Naive thymus-derived CD4-positive, alpha-beta T cell (primary cell): ENCODE measurements at places on chromosomes 11 and 22.

- no peak for DNase-seq
Measured at GRCh38 chr22:16824716-16825687, at the start of gene XKR3. Gene XKR3 (minus strand): TSS chr22:16825411. CDS start chr22:16808073, 17,338 bp downstream.

DNA sequence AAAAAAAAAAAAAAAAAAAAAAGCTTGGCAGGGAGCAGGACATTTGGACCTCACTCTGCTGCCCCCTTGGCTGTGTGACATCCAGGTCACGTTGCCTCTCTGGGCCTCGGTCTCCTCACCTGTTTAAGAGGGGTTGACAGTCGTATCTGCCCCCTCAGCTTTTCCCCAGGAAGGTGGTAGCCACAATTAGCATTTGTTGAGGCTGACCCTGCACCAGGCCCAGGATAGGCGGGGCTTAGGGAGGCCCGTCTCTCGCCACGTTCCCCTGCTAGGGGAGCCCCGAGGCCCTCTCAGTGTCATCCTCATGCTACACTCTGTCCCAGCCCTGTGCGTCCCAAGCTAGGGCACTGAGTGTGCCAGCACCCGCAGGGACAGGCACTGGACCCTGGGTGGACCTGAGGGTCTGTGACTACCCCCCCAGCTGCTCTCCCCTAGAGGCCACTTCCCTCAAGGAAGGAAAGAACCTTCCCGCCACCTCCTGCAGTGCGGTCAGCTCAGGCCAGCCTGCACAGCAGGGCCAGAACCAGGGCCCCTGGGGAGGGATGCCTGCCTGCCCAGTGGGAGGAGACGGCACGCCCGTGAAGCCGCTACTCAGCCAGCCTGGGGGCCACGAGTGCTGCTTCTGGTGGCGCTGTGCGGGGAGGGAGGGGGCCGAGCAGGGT lies 38.5 kb upstream of the PPARA start:
- no peak for DNase-seq

DNA sequence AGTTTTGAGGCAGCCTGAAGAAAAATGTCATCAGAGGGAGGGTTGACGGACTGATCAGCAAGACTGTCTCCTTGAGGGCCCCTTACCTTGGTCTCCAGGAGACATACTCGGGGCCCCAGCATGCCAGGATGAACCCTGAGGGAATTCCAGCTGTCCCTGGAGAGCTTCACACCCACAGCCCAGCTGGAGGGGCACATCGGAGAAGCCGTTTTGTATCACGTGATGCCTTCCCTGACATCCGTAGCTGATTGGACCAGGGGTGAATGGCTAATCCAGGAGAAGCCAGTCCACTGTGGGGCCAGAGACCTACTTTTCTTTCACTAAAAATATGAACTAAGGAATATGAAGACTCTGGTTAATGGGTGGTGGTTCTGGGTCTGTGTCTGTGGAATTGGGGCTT lies 86.0 kb upstream of the TP53I11 start:
- no peak for DNase-seq

DNA sequence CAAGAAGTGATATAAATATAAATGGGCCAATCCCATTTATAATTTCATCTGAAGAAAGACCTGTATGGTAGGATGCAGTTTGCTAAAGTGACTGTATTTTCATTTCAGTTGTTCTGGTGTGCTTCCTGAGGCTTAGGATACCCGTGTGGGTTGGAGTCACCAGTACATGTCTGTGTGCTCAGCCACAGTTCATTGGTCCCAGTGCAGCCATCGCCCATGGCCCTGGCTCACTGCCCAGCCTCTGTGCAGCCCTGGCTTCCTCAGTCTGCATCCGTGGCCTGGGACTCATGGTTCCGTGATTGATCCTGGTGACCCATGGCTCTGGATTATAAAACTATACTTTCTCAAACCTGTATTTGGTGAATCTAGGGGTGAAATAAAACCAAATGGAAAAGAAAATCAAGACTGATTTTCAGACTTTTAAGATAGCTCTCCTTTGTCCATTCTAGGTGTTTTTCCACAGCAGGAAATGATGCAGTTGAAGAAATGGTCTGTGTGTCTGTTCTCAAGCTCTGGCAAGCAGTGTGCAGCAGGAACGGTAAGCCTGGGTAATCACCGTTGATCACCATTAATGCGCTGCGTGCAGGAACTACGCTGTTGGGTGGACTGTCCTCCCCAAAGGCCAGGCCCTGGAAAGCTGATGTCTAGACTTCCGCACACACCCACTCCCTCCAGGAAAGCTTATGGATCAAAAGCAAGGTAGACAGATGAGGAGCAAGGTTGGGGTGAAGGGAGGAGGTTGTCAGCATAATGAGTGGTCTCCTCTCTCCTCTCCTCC lies 27.2 kb downstream of the TTC12 start:
- DNase-seq = no peak

DNA sequence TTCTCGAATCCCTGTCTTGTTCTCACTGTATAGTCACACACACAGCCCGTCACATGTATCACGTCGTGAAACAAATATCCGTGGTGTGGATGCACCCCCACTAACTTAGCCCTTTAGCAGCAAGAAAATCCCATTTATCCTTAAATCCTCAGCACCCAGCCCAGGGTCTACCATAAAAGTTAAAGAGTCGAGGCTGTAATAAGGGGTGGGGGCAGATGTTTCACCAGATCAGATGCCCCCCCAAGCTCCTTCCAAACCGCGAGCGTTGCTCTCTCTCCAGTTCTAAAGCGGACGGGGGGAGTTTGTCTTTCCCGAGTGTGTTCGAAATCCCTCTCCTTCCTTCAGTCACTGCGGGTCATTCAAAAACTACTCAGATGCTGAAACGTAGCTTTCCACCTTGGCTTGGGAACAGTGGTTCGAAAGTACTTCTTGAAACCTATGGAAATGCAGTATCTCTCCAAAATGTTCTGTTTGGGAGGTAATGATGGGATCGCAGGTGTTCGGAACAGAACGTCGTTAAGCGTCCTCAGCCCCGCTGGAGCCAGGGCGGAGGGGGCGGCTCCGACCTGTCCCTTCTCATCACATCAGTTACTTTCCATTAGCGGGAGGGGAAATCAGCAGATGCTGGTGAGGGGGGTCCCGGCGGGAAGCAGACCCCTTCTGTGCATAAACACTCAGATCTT lies 156.2 kb downstream of the BRD1 start:
- no peak for DNase-seq

- no peak for DNase-seq
Measured at GRCh38 chr22:46879083-46879482, 116.6 kb downstream of the TBC1D22A start.

DNA sequence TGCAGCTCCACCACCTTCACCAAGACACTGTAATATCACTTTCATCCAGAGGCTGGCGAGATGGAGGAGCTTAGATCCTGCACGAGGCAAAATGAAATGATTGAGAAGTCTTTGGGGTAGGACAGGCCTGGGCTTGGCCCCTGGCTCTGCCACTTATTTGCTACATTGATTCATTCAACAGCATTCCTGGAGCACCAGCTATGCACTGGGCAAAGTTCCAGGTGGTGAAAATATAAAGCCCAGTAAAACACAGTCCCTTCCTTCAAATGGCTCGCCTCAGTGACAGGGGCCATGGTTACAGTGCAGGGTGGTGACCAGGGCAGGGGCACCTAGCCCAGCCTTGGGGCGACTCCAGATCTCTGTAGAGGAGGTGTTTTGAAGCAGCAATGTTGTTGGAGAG lies 19.7 kb downstream of the ALX4 start:
- no peak for DNase-seq

DNA sequence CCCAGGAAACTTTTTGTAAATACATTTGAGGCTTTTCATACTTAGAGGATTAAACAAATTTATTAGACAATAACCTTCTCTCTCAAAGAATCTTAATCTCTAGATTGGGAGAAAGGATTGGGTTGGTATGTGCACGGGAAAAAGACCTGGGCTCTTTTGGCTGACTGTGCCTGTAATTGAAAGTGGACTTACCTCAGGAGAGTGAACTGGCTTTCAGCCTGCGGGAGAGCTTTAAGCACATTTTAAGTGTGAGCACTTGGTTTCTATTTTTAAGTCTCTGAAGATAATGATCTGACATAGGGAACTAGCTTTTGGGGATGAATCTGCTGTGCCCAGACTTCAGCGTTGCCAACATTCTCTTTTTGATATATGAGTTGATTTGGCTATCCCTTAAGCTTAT lies 35.8 kb downstream of the UVRAG start:
- no peak for DNase-seq

GRCh38 chr11:63873311-63873710 lies 34.4 kb downstream of the MARK2 start:
- no peak for DNase-seq

- no peak for DNase-seq
Measured at GRCh38 chr11:16999116-16999515, 15.1 kb downstream of the PLEKHA7 start.

DNA sequence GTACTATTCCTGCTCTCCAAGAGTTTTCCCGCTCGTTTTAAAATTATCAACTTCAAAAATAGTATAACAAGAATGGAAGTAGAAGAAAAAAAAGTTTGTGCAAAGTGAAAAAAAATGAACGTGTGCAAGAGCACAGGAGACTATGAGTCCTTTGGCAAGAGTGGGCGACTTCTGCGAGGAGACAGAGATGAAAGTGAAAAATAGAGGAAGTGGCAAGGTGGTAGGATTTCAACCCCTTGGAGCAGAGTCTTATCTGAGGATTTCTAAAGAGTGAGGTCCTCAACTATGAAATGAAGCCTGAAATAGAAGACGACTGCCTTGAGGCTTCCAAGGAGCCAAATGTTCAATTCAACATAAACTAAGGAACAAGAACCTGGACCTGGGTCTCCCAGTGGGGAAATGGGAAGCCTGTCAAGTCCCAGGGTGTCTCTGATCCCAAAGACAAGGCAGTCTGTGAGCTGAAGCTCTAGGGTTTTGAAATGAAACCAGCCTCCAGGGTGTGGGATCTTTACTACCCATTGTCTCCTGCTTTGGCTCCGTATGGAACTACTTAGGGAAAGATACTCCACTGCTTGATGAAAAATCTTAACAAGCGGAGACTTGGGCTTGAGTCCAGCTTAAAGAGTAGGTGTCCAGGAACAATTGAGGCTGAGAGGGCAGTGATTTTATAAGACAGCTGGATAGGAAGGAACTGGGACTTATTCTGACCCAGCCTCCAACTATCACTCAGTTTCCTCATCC lies 4.8 kb downstream of the P4HA3 start:
- no peak for DNase-seq

- DNase-seq = no peak
Measured at GRCh38 chr11:61922539-61922938, 5.2 kb upstream of the RAB3IL1 start.

GRCh38 chr22:16609548-16610261 lies 17.1 kb upstream of the CCT8L2 start:
- no peak for DNase-seq

GRCh38 chr22:38028344-38029130 lies 28.7 kb upstream of the PICK1 start:
- DNase-seq = no peak

DNA sequence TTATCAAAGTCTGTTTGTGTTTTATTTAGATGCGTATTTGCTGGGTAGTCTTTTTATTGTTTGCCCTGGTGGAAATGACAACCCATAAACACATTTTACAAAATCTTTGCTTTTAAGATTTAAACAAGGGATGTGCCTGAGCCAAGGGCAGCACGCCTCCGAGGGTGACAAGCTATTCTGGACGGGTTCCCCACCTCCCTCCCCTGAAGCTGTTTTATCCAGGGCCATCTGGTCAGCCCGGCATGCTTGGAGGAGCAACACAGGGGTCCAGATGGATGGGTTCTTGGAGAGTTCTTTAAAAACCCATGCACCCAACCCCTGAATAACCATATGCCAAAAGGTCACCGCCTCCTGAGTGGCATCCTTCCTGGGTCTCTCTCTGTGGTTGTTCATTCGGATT lies 408.9 kb downstream of the OPCML start:
- no peak for DNase-seq

DNA sequence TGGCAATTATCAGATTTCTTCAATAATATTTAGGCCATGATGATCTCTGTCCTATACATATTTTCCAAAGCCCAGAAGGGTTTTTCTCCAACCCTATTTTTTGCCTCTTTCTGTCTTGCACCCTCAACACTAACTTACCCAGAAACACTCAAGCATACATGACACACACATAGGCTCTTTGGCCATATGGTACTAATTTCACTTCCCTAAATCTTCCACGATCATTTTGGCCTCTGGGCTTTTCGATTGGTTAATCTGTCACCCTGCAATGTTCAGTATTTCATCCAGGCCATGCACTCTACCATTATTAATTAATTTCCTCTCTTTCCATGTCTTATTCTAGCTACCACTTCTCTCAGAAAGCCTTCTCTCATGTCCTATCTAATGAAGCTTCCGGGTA lies 59.8 kb downstream of the LUZP2 start:
- no peak for DNase-seq

DNA sequence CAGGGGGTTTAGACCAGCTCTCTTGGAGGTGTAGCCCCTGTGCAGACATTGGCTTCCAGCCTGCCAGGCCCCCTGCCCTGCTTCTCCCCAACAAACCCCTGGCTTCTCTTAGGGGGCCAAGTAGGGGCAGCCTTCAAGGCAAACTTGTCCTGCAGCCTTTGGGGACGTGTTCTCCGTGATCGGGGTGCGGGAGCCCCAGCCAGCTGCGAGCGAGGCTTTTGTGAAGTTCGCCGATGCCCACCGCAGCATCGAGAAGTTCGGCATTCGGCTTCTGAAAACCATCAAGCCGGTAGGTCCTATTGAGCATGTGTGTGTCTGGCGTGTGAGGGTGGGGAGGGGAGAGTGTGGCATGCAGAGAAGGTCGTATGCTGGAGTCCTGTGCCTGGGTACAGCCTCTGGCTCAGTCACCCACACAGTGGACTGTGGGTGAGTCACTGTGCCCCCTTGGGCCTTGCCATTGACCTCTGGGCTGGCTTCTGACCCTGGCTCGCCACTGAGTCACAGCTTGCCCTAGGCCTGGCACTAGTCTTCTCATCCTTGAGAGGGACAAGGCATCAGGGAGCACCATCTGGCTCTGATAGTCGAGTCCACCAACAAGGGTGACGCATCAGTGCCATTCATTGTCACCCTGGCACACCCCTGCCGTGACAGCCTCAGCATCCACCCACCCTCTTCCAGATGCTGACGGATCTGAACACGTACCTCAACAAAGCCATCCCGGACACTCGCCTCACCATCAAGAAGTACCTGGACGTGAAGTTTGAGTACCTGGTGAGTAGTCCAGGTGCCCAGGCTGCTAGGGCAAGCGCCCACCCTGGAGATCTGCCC lies 11.4 kb downstream of the SLC16A8 start:
- DNase-seq = no peak

GRCh38 chr11:126755526-126755925 lies 245.0 kb downstream of the KIRREL3 start:
- no peak for DNase-seq
